ENCODE measurements at places on chromosomes 2 and 18. TPM values are rescaled to one million over a fixed set of nuclear protein-coding genes. Genes with fewer than 3 reads are reported as not detected.

GRCh38 chr2:8455236-8456150, 226.4 kb upstream of the ID2 start:
- no peak for DNase-seq

GRCh38 chr18:30852980-30853379, 189.6 kb downstream of the DSC3 start:
- no peak for DNase-seq

KIF5C gene
- polyA plus RNA-seq: 1.4 TPM

SMYD1 gene
- polyA plus RNA-seq: 158 TPM

LAMA1 gene
- polyA plus RNA-seq: 5.8 TPM

DNA sequence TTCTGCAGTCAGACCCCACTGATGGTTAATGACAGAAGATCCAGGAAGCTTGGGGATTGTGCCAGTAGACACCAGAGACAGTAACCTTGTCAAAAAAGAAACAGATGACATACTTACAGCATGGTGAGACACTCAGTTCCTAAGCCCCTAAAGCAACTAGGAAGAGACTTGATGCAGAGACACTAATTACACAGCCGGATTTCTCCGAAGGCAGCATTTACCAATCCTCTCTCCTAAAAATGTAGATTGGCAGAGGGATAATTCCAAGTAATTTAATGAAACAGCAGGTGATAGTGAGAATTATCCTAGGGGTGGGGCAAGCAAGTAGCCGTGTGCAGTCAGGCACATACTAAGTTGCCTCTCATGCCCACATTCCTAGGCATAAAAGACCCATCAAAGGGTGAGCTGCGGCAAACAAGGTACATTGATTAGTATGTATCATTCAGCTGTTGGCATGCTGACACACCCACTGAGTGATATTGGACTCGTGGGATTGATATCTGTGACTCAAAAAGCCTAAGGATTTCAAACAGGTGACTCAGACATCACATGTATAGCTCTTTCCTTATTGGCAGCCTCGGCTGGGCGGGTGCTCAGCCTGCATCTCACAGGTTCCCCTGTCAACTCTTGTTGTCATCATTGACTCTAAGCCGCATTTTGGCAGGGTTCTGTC, 296.7 kb upstream of the ATP5MC3 start:
- no peak for DNase-seq

DCDC2C gene
- 0.16 TPM for polyA plus RNA-seq

EVX2 gene
- not detected for polyA plus RNA-seq

- DNase-seq: no peak
Observed at GRCh38 chr2:224884188-224884587, 158.1 kb downstream of the DOCK10 start.

DNA sequence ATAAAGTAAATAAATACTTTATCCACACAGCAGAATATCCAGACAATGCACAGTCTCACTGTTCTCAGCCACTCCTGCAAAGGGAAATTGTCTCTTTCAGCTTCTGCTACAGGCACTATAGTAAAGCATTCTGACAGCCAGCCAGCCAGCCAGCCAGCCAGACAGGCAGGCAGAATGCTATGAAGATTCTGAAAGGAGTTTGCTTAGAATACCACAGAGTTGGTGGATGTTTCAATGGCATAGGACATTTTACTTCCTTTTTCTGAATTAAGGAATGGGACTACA, 116.1 kb upstream of the CYP26B1 start:
- no peak for DNase-seq

DNA sequence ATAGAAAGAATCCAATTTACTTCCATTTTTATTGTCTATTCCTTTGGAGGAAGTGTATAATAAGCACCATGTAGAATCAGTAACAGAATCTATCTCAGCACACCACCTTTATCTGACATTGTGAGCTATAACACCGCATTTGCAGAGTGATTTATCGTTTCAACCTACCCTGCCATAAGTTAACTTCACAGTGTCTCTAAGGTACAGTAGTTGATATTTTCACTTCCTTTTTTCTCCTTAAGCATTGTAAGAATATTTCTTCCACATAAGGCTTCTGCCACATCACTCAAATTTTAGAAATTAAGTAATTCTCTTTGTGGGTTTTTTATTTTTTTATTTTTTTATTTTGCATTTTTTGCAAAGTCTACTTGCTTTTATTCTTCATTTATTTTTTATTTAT, 107.1 kb downstream of the TMX3 start:
- DNase-seq: no peak

All from muscle of back (tissue), 13 donors.